ENCODE measurements at places on chromosomes 16 and 17.
A peak's percentile ranks its signal among the peaks of the same experiment; 100 is the strongest.

DNA sequence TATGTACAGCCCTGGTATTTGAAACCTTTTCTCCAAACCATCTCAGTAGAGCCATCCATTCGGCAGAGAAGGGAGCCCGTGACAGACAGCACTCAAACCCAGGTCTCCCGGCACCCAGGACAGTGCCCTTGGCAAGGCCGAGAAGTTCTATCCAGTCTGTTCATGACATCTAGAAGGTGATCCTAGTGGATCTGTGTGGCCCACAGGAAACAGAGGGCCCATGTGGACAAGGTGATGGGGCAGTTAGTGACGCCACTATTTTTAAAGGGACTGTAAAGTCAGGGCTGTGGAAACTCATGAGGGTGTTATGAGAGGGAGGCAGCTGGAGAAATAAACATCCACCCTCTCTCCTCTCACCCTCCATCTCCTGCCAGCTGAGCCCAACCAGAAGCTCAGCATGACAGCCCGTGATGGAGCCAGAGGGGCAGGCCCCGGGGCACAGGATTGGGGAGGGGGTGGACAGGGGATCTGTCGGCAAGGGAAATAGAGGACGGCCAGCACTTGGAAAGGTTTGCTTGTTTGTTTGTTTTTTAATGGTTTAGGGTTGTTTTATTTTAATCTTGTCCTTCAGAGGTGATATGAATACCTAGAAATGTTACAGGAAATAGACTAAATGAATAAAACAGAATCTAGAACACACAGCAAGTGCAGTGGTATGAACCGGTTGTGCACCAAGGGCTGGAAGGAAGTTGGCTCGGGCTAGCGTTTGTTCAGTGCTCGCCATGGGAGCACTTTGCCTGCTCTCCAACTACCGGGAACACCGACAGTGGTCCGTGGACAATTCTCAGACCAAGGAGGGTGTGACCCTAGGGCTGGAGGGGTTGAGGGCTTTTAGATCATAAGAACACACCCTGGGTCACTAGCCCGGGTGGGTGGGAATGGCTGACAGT, 17.1 kb downstream of the MYLK3 start:
- no peak for DNase-seq

DNA sequence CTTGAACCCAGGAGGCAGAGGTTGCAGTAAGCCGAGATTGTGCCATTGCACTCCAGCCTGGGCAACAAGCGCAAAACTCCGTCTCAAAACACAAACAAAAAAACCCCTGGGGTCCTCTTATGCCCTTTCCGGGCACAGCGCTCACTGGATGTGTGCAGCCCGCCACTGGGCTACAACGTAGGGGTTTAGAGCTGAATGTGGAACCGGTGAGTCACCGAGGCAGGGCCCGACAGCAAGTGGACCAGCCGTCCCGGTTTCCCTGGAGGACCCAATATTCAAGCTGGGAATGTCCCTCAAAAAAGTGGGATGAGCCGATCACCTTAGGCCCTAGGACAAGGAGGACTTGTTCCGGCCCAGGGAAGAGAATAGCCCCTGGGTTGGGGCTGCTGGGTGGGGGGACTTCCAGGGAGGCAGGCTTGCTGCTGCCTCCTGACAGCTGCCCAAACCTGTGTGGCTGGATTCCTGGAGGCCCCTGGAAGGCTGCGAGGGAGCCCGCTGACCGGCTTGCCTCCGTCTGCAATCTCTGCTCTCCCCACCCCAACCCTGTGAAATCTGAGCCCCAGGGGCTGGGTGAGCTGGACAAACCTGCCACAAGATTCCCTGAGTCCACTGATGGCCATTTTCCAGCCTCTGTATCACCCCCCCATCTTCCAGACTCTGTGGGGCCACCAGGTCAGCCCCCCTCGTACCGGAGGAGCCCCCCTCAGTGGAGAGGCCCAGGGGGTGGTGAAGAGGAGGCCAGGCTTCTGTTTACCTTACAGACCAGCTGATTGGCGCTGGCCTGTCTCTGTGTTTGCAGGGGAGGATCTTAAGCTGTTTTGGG, 2.9 kb upstream of the CLDN9 start:
- DNase-seq = peak; percentile 70

- no peak for DNase-seq
Measured at GRCh38 chr17:71019699-71020098, 850.4 kb downstream of the KCNJ2 start.

GRCh38 chr16:79947771-79948170, 347.2 kb upstream of the MAF start:
- no peak for DNase-seq

- DNase-seq = no peak
Measured at GRCh38 chr16:85641305-85641704, 28.2 kb downstream of the GSE1 start.

GRCh38 chr16:88789594-88789993, 4.6 kb upstream of the PIEZO1 start:
- DNase-seq = no peak

GRCh38 chr16:87344165-87344930, 27.2 kb upstream of the C16orf95 start:
- no peak for DNase-seq

GRCh38 chr17:6753006-6753445, 2.8 kb upstream of the XAF1 start:
- DNase-seq = no peak

GRCh38 chr17:65542610-65543009, 18.8 kb downstream of the AXIN2 start:
- no peak for DNase-seq

DNA sequence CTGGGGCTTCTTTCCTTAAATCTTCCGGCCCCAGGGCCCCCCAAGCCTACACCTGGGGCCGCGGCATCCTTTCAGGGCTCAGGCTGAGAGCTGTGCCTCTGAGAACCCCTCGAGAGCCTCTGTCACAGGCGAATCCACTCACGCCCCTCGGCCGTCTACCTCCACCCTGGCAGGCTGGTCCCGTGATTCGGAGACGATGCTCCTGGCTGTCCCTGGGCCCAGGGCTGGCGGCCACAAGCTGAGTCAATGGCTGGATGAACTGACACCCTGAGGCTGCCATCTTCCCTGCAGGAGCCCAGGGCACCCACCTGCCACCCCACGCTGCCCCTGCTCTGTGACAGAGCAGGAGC, 4.4 kb downstream of the TEPSIN start:
- DNase-seq = no peak

DNA sequence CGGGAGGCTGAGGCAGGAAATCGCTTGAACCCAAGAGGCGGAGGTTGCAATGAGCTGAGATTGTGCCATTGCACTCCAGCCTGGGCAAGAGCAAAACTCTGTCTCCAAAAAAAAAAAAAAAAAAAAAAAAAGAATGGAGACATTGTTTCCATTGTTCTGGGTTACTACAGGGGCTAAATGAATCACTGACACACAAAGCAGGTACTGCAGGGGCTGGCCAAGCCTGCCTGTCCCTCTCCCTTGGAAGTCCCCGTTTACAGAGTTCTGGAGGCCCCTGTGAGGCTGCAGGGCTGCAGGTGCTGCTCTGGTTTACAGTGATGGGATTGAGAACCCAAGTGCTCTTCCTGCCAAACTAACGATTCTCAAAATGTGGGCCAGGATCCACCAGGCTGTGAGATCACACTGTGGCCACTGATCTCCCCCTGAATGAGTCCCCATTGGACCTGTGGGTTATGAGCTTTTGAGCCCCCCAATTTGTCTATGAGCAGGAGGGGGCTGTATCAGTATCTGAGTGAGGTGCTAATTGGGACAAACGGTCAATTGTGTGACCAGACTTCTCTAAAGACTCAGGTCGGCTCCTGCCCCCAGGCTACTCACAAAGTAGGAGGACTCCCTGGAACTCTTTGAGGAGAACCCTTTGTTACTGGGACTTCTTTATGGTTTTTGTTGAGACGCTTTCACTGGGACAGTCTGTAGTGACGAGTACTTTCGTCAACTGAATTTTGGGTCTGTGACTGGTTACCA, 39.0 kb downstream of the DNAH17 start:
- DNase-seq = no peak

GRCh38 chr16:49108611-49109010, 173.0 kb downstream of the CBLN1 start:
- DNase-seq = no peak

- no peak for DNase-seq
Measured at GRCh38 chr17:16433514-16433913, 18.1 kb downstream of the TRPV2 start.

DNA sequence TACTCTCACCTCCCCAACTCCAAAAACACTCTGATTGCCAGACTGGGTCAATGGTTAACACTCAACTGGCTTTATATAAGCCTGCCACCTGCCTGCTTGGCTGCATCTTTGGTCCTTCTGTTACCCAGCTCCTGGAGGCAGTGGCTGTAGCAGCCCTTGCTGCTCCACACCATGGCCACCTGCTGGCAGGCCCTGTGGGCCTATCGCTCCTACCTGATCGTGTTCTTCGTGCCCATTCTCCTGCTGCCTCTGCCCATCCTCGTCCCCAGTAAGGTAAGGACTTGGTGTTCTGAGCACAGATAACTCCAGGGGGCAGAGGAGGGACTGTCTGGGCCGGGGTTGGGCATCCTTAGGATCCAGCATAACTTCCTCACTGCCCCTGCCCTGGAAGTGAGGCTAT, at the start of gene SLC13A2:
Gene SLC13A2, plus strand, starts transcription at position 103 of the 400 bp plus-strand sequence. Its CDS starts 69 bp downstream, at position 172.
- DNase-seq = peak; percentile 51

DNA sequence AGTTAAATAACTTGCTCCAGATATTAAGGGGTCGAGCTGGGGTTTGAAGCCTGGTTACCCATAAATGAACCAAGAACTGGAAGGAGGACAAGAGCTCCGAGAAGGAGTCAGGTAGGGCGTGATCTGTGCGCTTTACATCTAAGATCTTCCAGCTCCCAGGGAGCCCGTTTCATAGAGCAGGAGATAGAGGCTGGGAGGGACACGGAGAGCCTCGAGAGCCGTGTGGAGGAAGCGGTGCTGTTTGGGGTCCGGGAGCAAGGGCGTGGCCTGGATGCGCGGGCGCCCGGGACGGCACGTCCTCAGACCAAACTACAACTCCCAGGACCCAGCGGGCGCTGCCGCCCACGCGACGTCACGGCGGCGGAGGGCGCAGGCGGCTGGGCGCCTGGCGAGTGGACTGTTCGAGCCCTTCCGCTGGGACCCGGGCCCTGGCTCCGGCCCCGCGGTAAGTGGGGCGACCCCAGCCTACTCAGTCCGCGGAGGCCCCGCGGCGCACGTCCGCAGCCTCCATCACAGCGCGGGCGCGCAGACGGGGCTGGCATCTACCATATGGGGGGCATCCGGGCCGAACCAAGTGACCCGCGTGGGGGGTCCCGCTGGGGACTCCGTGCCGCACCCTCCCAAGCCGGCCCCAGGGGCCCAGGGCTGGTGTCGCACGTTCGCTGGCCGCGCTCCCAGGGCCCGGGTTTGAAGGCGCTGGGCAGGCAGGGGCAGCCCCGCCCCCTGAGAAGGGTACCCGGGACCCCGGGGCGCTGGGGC, at the start of gene BCKDK:
Gene BCKDK, plus strand, starts transcription at position 352 of the 759 bp plus-strand sequence. CDS start 838 bp downstream, outside the sequence.
- DNase-seq = peak; percentile 71

DNA sequence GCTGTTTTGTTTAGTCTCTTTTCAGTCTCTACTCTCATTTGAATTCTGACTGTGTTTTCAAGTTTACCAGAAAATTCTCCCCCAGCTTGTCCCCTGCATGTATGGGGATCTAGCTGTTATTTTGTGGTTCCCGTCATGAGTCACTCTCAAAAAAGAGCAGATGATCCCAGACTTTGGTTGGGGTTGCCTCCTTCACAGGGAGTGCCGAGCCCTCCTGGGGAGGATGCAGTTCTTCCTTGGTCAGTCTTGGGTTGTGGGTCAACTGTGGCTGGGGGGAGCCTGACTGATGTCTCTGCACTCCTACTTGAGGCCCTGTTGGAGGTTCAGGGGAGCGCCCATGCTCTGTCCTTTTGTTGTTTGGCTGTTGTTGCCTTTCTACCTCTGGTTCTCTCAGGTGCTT, 37.7 kb downstream of the EPN2 start:
- DNase-seq = no peak

DNA sequence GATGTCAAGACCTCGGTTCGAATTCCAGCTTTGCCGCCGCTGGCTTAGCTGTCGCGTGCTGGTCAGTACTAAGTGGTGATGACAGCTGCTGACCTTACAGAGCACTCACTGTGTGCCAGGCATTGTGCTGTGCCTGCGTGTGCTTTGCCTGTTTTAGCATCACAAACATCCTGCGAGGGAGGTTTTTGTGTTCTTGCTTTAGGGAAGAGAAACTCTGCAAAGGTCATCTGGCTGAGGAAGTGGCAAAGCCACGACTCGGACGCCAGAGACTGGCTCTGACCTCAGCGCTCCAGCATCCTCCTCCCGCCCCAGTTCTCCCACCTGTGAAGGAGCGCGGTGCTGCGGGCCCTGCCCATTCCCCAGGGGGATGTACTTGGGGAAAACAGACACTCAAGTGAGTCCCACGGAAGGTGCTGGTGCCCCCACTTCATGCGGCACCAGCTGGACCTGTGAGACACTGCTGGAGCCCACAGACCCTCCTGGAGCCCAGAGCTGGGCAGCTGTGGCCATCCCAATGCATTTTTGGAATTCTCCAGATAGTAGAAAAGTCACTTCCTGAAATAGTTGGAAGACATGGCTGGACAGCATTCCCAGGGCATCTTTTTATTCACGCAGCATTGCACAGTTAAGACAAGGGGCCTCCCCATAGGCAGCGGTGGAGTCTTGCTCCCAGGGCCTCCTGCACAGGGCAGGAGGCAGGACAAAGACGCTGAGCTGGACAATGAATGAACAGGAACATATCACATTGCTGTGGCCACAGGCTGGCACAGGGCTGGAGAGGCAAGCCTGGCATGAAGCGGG, 20.0 kb upstream of the HERPUD1 start:
- DNase-seq = no peak

- DNase-seq = no peak
Measured at GRCh38 chr16:84229471-84229870, 10.3 kb downstream of the KCNG4 start.

DNA sequence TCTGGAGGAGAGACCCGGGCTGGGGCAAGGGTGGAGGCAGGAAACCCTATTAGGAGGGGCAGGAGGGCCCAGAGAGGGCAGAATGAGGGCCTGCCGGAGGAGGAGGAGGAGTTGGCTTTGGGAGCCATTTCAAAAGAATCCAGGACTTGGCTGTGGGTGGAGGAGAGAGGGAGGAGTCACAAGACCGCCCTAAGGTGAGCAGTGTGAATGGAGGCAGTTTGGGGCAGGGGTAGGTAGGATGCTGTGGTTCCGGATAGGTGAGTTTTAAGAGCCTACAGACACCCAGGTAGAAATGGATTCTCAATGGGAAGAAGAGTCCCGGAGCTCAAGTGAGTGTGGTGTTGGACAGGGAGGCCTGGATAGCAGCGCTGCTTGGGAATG, 80.3 kb downstream of the ARHGAP23 start:
- DNase-seq = no peak

- no peak for DNase-seq
Measured at GRCh38 chr17:81399481-81400153, 4.4 kb downstream of the BAHCC1 start.

DNA sequence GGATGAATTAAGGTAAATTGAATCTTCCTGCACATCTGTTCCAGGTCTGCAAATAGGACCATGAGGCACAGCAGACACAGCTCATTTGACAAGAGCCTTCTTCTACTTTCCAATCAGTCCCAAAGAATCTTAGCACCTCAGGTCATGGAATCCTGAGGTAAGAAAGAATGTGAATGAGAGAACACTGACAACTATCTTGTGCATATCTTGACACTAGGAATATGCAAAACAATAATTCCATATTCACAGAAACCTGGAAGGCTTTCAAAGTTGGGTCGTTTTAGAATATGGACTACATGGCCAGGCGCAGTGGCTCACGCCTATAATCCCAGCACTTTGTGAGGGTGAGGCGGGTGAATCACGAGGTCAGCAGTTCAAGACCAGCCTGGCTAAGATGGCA, 1009.4 kb upstream of the GOT2 start:
- no peak for DNase-seq
